ENCODE measurements at places on chromosomes 7 and 10. TPM values are rescaled to one million over a fixed set of nuclear protein-coding genes. Genes with fewer than 3 reads are reported as not detected.

GRCh38 chr10:96470116-96470743 lies 43.5 kb downstream of the TLL2 start:
- DNase-seq, result no peak

GRCh38 chr7:1288996-1289551 lies 56.4 kb downstream of the UNCX start:
- DNase-seq, result no peak

- DNase-seq, result no peak
Observed at GRCh38 chr7:18770154-18770811, 274.7 kb downstream of the HDAC9 start.

ASB10 gene
- not detected for polyA plus RNA-seq

DNA sequence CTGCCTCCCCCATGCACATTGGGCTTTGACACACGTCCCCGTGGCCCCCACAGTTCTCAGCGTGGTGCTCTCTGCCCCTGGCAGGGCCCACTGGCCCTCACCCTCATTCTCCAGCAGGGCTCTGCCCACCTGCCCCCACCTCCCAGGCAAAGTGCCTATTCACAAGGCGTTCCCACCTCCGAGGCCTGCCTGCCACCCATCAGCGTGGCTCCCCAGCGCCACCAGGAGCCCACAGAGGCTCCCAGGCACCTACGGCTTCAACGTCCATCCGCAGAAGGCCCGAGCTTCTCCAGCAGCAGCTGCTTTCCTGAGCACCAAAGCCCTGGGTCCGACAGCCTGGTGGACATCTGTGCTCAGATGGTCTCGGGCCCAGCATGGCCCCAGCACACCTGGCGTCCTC lies 211.8 kb upstream of the PPP2R2D start:
- no peak for DNase-seq

GRCh38 chr7:1619152-1620079 lies 49.6 kb upstream of the PSMG3 start:
- DNase-seq, result no peak

DNA sequence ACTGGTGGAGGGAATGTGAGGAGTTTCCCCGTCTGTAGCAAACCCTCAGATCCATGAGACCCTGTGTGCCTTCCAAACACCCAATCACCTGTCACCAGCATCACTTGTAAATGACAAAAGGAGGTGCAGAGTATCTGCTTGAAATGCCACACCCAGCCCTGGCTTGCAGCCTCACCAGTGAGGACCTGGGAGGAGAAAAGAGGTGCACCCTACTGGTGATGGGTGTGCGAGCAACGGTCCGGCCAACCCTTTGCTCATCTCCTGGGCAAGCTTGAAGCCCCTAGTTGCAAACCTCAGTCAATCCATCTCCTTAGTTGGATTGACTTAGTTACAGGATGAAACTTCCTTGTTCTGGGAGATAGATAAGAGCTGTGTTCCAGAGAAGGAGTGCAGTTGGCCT lies 62.4 kb upstream of the WAPL start:
- DNase-seq, result no peak

CLEC2L gene
- polyA plus RNA-seq, result 0.08 TPM

DNA sequence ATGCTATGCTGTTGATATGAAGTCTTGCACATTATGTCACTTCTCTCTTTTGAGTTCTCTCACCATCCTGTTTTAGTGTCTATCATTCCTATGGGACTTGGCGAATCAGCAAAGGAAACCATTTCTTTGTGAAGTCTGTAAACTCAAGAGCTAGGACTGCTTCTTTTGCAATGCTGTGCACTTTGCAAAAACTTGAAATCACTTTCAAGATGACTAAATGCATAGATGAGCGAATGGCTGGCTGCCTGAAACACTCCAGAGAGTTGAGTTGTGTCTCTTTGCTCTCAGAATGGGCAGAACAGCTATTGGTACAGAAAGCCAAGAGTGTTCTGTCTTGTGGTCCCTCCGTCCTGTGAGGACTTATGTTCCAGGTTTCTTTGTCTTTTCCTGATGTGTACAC lies 18.3 kb upstream of the ELMO1 start:
- DNase-seq, result no peak

DNA sequence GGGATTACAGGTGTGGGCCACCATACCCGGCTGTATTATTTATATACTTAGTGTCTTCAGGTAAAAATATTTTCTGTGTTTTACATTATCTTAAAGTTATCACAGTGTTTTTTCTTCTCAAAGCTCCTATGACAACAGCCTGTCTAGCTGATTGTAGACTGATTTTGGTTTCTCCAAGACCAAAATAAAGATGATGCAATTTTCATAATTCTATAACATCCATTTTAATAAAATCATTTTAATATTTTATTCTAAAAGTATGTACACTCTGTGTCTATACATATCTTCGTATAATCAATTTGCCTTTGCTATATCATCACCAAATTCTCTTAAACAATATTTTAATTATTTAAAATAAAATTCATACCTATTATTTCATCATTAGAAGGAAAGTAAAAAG lies 108.6 kb downstream of the TRIM24 start:
- no peak for DNase-seq

MRPL43 gene
- polyA plus RNA-seq, result 153 TPM

DNA sequence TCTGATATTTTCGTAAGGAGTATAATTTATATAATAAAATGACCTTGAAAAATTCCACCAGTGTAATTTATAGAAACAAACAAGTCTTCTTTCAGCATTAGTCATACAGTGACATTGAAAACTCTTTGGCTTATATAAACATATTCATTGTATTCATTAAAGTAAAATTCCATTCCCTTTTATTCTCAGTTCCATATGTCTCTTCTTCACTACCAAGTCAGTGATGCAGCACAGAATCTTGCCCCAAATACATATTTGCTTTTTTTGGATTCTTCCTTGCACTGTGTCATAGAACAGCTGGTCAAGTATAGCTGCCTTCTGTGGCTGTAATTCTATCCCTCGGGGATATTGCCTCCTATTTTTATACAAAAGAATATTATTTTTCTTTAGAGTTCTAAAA lies 884.5 kb upstream of the POT1 start:
- no peak for DNase-seq

VGF gene
- polyA plus RNA-seq, result 0.18 TPM

CNPY1 gene
- polyA plus RNA-seq, result not detected

- no peak for DNase-seq
Observed at GRCh38 chr10:97798958-97799610, 27.3 kb upstream of the SFRP5 start.

DNA sequence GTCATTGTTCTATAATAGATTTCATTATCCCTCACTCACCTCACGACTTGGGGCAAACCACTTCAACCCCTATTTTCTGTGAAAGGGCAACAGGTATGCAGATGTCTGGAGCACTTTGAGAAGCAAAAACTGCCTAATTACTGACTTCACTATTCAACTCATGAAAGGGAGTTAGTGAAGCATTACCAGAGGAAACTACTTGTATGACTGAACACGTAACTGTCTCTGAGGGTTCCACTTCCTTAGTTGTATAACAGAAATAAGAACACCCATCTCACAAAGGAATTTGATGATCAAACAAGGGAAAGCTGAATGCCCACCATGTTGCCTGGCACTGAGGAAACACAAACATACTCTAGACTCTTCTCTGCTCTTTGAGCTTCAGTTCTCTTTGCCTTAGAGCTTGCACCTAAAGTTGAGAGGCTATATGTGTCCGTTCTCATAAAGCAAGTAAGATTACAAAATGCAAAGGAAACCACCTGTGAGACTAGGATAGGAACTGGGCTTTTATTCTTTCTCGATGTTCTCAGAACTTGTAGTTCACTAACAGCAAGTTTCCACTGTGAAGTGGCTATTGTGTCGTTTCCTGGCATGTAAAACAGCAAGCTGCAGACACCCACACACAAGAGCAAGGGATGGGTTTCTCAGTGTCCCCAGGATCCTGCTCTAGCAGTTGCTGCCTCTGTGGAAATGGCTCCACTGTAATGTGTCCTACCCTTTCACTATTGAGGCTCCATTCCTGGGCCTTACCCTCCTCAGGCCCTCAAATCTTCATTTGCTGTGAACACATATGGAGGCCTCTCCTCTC lies 2.6 kb downstream of the TMEM243 start:
- no peak for DNase-seq

TBATA gene
- polyA plus RNA-seq, result not detected

IQUB gene
- polyA plus RNA-seq, result 0.22 TPM

GRCh38 chr10:74437822-74438221 lies 286.8 kb downstream of the ADK start:
- DNase-seq, result no peak

FZD8 gene
- polyA plus RNA-seq, result 3.1 TPM

DNA sequence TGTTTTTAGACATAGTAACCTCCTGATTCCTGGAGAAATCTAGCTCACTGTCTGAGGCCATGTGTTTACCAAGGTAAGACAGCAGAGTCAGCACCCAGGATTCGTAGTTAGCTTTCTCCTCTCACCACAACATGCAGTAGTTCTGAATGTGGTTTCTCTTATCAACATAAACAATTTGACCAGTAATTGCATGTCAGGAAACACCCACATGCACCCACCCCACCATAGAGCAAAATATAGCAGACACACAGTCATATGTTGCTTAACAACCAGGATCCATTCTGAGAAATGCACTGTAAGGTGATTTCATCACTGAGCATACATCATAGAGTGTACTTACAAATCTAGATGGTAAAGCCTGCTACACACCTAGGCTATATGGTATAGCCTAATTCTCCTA lies 1004.0 kb downstream of the ANKRD7 start:
- no peak for DNase-seq

DNA sequence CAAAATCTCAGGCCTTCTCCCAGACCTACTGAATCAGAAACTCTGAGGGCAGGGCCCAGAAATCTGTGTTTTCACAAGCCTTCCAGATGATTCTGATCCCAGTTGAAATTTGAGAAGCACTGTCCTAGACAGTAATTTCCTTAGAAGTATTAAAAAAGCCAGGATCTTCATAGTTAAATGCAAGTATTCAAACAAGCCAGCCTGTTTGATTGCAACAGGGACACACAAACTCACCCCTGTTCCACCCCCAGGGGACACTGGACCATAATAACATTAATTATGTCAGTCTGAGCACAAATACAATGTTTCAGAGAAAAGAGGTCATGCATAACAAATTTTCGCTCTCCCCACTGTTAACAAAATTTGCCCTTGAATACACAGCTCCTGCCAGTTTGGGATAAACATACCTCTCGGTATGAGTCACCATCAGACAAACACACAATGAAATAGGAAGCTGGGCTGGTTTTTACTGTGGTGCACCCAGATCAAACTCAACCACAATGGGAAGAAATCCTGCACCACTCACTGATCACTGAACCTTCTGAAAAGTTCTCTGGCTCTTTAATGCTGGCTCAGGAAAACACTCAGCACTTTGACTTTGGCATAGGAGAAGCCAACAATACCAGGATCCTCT lies 34.3 kb downstream of the ABLIM1 start:
- no peak for DNase-seq

- DNase-seq, result no peak
Observed at GRCh38 chr10:11020548-11020942, 2.9 kb downstream of the CELF2 start.
